Hippocampal formation (tissue), 2 donors: ENCODE measurements at places on chromosomes 7 and 10.

GRCh38 chr10:3969876-3970666 lies 185.1 kb upstream of the KLF6 start:
- DNase-seq, result no peak

- no peak for DNase-seq
These were observed 13.7 kb downstream of the SRGN start for GRCh38 chr10:69101451-69102095.

GRCh38 chr10:118754229-118754555 lies 578 bp downstream of the CACUL1 start:
- DNase-seq, result peak; percentile 27

GRCh38 chr7:73970801-73971229 lies 57.2 kb upstream of the ELN start:
- no peak for DNase-seq

- no peak for DNase-seq
These were observed 90.7 kb downstream of the SRPK2 start for GRCh38 chr7:105297985-105298384.

DNA sequence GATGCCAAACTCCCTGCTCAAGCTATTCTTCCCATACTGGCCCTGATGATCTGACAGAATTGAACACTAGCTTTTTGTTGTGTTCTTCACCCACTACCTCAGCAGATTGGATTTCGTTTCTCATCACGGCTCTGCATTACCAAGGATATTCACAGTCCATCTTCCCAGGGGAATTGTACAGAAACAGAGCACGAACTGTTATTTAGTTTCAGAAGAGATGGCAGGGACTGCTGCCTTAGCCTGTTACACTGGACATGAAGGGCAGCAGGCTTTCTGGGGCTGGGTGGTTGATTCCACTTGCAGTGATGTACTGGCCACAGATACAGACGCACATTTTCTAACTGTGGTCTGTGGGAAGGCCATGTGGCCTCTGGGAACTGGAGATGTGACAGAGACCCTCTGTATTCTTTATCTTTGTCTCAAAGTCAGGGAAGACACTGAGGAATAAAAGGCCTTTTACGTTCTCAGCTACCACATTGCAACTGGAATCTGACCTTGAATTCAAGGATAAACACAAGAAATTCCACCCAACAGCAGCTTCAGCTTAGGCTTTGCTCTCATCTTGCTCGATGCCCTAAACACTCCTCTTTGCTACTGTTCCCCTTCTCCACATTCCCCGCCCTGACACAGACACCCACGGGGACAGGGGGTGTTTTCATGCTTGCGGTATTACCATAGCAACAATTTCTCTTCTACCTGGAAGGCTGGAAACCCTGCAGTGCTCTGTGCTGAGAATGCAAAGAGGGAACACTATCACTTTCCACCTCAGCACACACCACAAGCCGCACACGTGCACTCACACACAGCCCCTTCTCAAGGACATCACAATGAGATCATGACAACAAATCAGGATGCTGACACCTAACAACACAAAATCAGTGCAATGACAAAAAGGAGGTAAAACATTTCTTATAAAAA lies 81.7 kb downstream of the RNF216 start:
- DNase-seq, result no peak

- DNase-seq, result no peak
These were observed 107.0 kb downstream of the ADARB2 start for GRCh38 chr10:1630304-1630703.

- no peak for DNase-seq
These were observed 28.3 kb downstream of the CCDC3 start for GRCh38 chr10:12973149-12973718.

- DNase-seq, result no peak
These were observed 10.4 kb upstream of the SLC25A13 start for GRCh38 chr7:96332325-96332724.

DNA sequence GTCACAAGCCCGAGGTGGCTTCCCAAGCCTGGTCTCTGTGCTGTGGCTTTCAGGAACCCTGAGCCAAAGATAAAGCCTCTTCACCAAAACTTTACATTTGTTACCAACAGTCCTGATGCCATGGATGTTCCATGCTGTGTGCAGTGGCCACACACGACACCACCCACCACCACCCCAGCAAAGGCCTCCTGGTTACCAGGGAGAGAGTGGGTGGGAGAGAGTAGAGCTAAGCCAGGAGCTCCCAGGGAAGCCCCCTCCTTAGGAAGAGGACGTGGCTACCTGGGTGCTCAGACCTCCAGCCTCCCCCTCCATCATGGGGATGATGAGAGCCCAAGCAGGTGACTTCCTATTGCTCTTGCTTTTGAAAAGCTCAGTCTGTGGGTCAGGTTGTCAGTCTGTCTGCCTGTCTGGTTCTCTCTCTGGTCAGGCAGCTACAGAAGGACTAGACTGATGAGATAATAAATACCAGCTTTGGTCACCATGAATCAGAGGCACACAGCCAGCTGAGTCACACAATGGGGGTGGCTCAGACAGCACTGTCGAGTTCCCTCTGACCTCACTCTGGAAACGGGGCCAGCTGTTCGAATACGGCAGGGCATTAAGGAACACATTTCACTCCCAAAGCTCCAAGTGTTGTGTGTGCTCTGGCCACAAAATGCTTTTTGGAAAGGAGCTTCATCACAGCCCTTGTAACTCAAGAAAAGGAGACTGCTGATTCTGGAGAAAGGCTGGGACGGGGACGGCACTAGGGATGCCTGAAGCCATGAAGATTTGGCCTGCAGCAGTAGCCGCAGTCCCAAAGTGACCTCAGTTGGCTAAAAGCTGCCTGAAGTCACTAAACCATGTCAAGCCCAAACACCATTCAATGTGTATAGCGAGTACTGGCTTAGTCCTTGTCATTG lies 166.0 kb downstream of the FANK1 start:
- DNase-seq, result peak; percentile 76
